ENCODE measurements at places on chromosomes 16 and 17. TPM values are rescaled to one million over a fixed set of nuclear protein-coding genes. Genes with fewer than 3 reads are reported as not detected.

The CA4 gene
- total RNA-seq: not detected

The SHCBP1 gene
- 2.7 TPM for total RNA-seq

The MYADML2 gene
- not detected for total RNA-seq

The JUP gene
- 10.4 TPM for total RNA-seq

The TBC1D3G gene
- not detected for total RNA-seq

The HIGD1B gene
- total RNA-seq: not detected

The ADGRG1 gene
- total RNA-seq: 1.8 TPM

The CEP295NL gene
- 6.2 TPM for total RNA-seq

The RAB34 gene
- 192 TPM for total RNA-seq

The CLEC18C gene
- not detected for total RNA-seq

The GH2 gene
- total RNA-seq: not detected

The BAIAP3 gene
- total RNA-seq: 0.97 TPM

The RGS9 gene
- total RNA-seq: 1.3 TPM

The RTN4RL1 gene
- total RNA-seq: 1.6 TPM

The PRSS36 gene
- 2.1 TPM for total RNA-seq

The RETREG3 gene
- total RNA-seq: 136 TPM

The KATNIP gene
- 30.6 TPM for total RNA-seq

The TMC8 gene
- not detected for total RNA-seq

The EFCAB5 gene
- under 0.01 TPM for total RNA-seq

The CDT1 gene
- 1.2 TPM for total RNA-seq

The TAOK1 gene
- 74.6 TPM for total RNA-seq

The KRTAP9-4 gene
- not detected for total RNA-seq

The SLC2A4 gene
- under 0.01 TPM for total RNA-seq

The LLGL2 gene
- total RNA-seq: 0.32 TPM

The ACE gene
- 16.4 TPM for total RNA-seq

The SKAP1 gene
- total RNA-seq: not detected

The GNGT2 gene
- 0.36 TPM for total RNA-seq

The PTGES3L gene
- not detected for total RNA-seq

The PDILT gene
- total RNA-seq: not detected

The GRIN2A gene
- not detected for total RNA-seq

The DERL2 gene
- 29.3 TPM for total RNA-seq

The VAT1L gene
- 1.5 TPM for total RNA-seq

The SBK1 gene
- under 0.01 TPM for total RNA-seq

The CAPN15 gene
- 44.9 TPM for total RNA-seq

The PRAC1 gene
- total RNA-seq: not detected

The TMEM106A gene
- total RNA-seq: 10.5 TPM

The SHMT1 gene
- total RNA-seq: 11.7 TPM

The MMP28 gene
- 0.16 TPM for total RNA-seq

The TAT gene
- total RNA-seq: 0.16 TPM

The ENGASE gene
- 15.4 TPM for total RNA-seq

The TSEN54 gene
- total RNA-seq: 6.8 TPM

The KIF22 gene
- total RNA-seq: 8.4 TPM

The CMTM4 gene
- 29.4 TPM for total RNA-seq

The HOXB4 gene
- 2.1 TPM for total RNA-seq

The KRTAP4-3 gene
- total RNA-seq: not detected

The CDR2L gene
- total RNA-seq: 29.3 TPM

The DNAH9 gene
- not detected for total RNA-seq

The USP22 gene
- 363 TPM for total RNA-seq

The AURKB gene
- 2.1 TPM for total RNA-seq

The OSGIN1 gene
- 2.8 TPM for total RNA-seq

The TERB1 gene
- total RNA-seq: 0.16 TPM

The EPOP gene
- 1.5 TPM for total RNA-seq

The PIRT gene
- total RNA-seq: not detected

The CCL4 gene
- not detected for total RNA-seq

The CRYM gene
- 0.24 TPM for total RNA-seq

The TUFM gene
- total RNA-seq: 73.0 TPM

The EME1 gene
- 0.85 TPM for total RNA-seq

The TBC1D26 gene
- not detected for total RNA-seq

All from hair follicle dermal papilla cell (primary cell).